ENCODE measurements at places on chromosomes 1 and 21. TPM values are rescaled to one million over a fixed set of nuclear protein-coding genes. Genes with fewer than 3 reads are reported as not detected.
A peak's percentile ranks its signal among the peaks of the same experiment; 100 is the strongest.

DNA sequence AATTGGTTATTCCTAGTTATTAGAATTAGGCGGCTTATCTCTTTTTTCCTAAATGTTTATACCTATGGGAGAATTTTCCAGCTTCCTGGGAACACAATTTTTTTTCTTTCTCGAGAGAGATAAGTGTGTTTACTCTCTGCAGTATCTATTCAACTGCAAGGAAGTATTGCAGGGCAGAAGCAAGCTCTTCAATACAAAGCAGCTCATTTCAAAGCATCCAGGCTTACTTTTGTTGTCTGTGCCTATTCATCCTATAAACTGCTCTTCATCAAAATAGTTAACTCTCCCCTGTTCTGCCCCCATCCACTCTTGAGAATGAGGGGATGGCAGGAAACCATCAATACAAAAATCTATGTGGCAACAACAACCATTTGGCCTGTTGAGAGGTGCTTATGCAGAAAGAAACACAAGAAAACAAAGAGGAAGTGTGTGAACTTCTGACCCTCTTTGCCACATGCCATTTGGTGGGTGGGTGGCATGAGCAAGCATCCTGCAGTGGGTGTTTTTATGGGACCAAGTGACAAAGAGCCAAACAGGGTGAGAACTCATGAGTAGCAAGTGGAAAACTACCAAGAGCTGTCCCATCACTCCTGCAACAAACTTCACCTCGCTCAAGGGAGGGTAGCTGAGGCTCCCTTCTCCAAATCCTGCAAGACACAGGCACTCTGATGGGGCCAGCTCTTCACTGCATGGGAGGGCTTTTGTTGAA, 50.6 kb upstream of the MRPS6 start:
- H3K27me3 ChIP-seq = no peaks in the 10 kb centered on the region
- no peak for DNase-seq
- H3K4me3 ChIP-seq = no peak overlapping the region
- peaks cover 37% of the 10 kb centered on the region for H3K4me1 ChIP-seq

DNA sequence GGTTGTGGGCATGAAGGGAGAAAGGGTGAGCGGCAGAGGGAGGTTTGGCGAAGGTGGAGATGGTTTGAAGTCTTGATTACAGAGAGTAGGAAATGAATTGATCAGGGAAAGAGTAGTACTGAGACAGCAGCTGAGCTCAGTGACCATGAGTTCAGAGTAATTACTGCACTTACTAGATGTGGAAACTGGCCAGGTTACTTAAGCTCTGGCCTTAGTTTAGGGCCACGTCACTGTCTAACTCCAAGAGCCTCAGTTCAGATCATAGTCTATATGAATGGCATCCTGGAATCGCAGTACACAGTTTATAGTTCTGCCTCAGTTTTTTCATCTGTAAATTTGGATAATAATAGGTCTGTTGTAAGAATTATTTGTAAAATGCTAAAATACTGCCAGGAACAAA, 78.1 kb downstream of the KCTD3 start:
- no peaks in the 10 kb centered on the region for H3K27me3 ChIP-seq
- no peak overlapping the region for H3K27ac ChIP-seq
- DNase-seq = no peak
- no peak overlapping the region for H3K4me3 ChIP-seq

DNA sequence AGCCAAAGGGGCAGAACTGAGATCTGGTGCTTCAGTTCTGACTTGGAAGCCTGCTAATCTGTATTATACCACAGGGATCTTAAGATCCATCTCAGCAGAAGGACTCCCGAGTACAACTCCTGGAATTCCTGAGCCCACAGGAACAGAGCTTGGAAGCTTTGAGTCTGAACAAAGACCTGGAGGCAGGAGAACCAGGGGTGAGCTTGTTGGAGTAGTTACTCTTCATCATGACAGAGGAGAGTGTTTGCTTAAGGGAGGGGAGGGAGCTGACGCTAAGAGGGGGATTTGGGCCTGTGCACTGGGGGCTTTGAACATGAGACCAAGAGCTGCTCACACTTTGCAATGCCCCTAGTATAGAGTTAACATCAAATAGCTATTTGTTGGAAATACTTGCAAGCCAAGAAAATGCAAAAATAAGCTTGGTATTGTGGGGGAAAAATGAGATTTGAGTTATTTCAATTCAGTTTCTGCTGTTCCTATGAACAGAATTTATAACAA, 41.1 kb upstream of the TRABD2B start:
- H3K27me3 ChIP-seq = no peaks in the 10 kb centered on the region
- H3K4me1 ChIP-seq = no peaks in the 10 kb centered on the region
- no peak for DNase-seq
- no peak overlapping the region for H3K27ac ChIP-seq
- no peaks in the 10 kb centered on the region for H3K36me3 ChIP-seq

DNA sequence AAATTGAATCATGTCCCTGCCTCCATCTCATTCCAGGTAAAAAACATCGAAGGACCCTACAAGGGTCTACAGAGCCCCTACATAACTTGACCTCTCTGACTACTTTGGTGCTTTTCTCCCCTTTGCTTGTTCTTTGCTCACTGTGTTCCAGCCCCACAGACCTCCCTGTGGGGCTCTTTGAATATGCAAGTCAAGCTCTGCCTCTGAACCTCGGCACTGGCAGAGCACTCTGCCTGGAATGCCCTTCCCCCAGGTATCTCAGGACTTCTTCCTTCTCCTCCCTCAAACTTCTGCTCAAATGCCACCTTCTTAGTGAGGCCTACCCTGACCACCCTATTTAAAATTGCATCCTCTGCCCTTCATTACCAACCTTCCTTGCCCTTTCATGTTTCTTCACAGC, 87.8 kb upstream of the CD34 start:
- H3K4me3 ChIP-seq = no peak overlapping the region
- H3K4me1 ChIP-seq = no peaks in the 10 kb centered on the region
- DNase-seq = no peak
- no peaks in the 10 kb centered on the region for H3K27me3 ChIP-seq
- H3K36me3 ChIP-seq = no peaks in the 10 kb centered on the region
- H3K27ac ChIP-seq = no peak overlapping the region

GRCh38 chr1:206634365-206635079, 814 bp upstream of the DYRK3 start:
- H3K36me3 ChIP-seq = no peaks in the 10 kb centered on the region
- H3K4me3 ChIP-seq = peak overlapping the region; percentile 73
- no peaks in the 10 kb centered on the region for H3K27me3 ChIP-seq
- H3K27ac ChIP-seq = peak overlapping the region; percentile 83
- H3K4me1 ChIP-seq = peaks cover 12% of the 10 kb centered on the region

The RORC gene
- total RNA-seq = not detected

The GPR37L1 gene
- 26.0 TPM for total RNA-seq

The ASCL5 gene
- not detected for total RNA-seq

The LCE1F gene
- not detected for total RNA-seq

The NBPF9 gene
- total RNA-seq = 18.0 TPM

DNA sequence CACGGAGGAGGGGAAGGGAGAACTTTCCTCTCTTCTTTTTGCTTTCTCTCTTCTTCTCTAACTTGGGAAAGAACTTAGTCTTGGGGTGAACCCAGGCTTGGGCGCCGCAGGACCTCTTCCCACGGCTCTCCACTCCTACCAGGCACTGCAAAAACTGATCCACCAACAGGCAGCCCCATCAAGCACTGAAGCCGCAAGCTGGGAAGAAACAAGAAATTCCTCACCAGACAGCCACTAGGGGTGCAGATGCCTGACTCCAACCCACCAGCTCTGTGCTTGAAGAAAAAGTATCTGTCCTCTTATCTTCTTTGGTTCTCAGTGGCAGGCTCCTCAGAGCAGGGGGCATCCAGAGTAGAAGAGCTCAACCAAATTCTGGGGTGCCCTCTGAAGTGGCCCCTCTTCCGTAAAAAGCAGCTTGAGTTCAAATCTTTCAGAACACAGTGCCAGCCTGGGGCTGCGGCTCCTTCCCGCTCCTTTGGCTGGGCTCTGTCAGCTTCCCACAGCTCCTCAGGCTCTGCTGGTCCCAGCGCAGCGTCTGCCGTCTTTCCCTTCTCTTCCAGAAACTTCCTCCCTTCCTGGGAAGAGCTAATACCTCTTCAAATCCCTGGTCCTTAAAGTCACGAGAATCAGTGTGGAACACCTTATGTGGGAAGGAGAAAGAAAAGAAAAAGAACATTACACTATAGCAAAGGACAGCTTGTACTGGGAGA, 2.4 kb downstream of the SLC41A1 start:
- H3K36me3 ChIP-seq = no peaks in the 10 kb centered on the region
- H3K27ac ChIP-seq = no peak overlapping the region
- no peak for DNase-seq
- H3K27me3 ChIP-seq = no peaks in the 10 kb centered on the region

DNA sequence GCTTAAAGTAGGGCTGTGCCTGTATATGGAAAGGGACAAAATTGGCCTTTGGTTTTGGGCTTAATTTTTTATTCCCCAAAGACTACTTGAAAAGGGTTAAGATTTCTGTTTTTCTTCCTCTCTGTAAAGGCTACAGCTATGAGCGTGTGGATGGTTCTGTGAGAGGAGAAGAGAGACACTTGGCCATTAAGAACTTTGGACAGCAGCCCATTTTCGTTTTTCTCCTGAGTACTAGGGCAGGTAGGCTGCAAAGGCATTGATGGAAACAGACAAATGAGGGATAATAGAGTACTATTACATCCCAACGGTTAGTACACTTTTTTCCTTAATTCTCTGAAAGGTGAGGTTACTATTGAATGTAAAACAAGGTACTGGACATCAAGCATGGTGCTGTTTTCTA, 29.6 kb downstream of the CHD1L start:
- peaks cover 16% of the 10 kb centered on the region for H3K4me1 ChIP-seq
- H3K27ac ChIP-seq = no peak overlapping the region
- H3K4me3 ChIP-seq = no peak overlapping the region
- H3K27me3 ChIP-seq = no peaks in the 10 kb centered on the region
- H3K36me3 ChIP-seq = no peaks in the 10 kb centered on the region

The HCN3 gene
- total RNA-seq = 2.4 TPM

GRCh38 chr1:53706356-53706755, 32.6 kb downstream of the GLIS1 start:
- no peak overlapping the region for H3K4me3 ChIP-seq
- no peak for DNase-seq
- peaks cover 9% of the 10 kb centered on the region for H3K27me3 ChIP-seq
- no peak overlapping the region for H3K27ac ChIP-seq
- H3K4me1 ChIP-seq = no peaks in the 10 kb centered on the region

GRCh38 chr1:41980827-41981653, 62.3 kb upstream of the HIVEP3 start:
- no peak for DNase-seq
- H3K27ac ChIP-seq = no peak overlapping the region
- no peaks in the 10 kb centered on the region for H3K27me3 ChIP-seq
- H3K4me3 ChIP-seq = no peak overlapping the region
- no peaks in the 10 kb centered on the region for H3K36me3 ChIP-seq
- no peaks in the 10 kb centered on the region for H3K4me1 ChIP-seq

DNA sequence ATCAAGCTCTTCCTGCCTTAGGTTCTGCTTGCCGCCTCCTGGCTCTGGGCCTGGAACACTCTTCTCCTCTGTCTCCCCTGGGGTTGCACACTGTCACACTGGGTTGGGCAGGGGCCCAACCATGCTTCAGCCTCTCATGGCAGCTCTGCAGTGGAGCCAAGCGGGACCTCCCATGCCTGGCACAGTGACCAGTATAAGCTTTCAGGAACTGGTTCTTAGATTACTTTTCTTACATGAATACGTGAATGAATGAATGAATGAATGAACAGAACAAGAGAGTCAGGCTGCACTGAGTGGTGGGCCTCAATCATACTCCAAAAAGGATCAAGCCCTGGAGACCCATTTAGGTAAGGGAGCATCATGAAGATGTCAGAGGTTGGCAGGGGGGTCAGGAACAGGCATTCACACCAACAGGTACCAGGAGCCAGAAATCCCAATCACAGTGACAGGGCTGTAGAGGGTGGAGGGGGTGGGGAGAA, 30.8 kb upstream of the TMEM125 start:
- DNase-seq = no peak
- no peaks in the 10 kb centered on the region for H3K27me3 ChIP-seq
- H3K36me3 ChIP-seq = no peaks in the 10 kb centered on the region

DNA sequence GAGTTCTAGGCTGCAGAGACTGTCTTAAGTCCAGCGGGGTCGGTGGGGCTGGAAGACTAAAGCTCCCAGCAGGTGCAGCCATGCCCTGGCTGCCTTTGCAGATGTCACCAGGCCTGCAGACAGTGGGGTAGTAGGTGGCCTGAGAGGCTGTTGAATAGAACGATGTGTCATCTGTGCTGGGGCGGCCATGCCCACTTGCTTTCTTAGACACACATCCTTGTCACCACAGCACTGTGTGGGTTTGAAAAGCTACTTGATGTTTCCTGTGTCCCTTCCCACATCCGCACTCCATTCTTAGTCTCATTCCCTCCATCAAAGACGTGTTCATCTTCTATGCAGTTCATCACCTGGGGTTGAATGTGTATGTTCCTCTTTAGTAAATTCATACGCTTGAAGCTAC, 184.5 kb upstream of the TMEM51 start:
- H3K4me3 ChIP-seq = no peak overlapping the region
- no peaks in the 10 kb centered on the region for H3K27me3 ChIP-seq
- no peaks in the 10 kb centered on the region for H3K36me3 ChIP-seq
- peak overlapping the region; percentile 78 for H3K27ac ChIP-seq

GRCh38 chr1:184669391-184669790, 85.3 kb downstream of the EDEM3 start:
- H3K36me3 ChIP-seq = no peaks in the 10 kb centered on the region
- H3K4me1 ChIP-seq = peaks cover 17% of the 10 kb centered on the region
- no peak for DNase-seq

The LEMD1 gene
- total RNA-seq = not detected

GRCh38 chr1:169363046-169363730, 4.4 kb downstream of the NME7 start:
- no peaks in the 10 kb centered on the region for H3K4me1 ChIP-seq
- peaks cover 4% of the 10 kb centered on the region for H3K36me3 ChIP-seq
- no peak overlapping the region for H3K4me3 ChIP-seq
- no peak for DNase-seq
- no peak overlapping the region for H3K27ac ChIP-seq

DNA sequence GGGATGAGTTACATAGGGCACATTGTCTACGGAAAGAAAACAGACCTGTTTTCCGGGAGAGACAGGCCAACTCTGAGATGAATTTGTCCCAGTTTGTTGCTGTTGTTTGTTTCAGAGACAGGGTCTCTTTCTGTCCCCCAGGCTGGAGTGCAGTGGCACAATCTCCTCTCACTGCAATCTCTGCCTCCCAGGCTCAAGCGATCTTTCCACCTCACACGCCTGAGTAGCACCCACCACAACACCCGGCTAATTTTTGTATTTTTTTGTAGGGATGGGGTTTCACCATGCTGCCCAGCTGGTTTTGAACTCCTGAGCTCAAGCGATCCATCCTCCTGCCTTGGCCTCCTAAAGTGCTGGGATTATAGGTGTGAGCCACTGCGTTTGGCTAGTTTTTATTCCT, 125.5 kb upstream of the ERRFI1 start:
- H3K4me1 ChIP-seq = no peaks in the 10 kb centered on the region
- no peak overlapping the region for H3K27ac ChIP-seq
- H3K27me3 ChIP-seq = no peaks in the 10 kb centered on the region
- DNase-seq = no peak

- H3K4me1 ChIP-seq = no peaks in the 10 kb centered on the region
- no peak overlapping the region for H3K27ac ChIP-seq
- no peak for DNase-seq
- no peaks in the 10 kb centered on the region for H3K27me3 ChIP-seq
- no peaks in the 10 kb centered on the region for H3K36me3 ChIP-seq
- no peak overlapping the region for H3K4me3 ChIP-seq
Measured at GRCh38 chr1:201322653-201323510, 39.6 kb downstream of the PKP1 start.
